Neural progenitor cell (in vitro differentiated cells): ENCODE measurements at places on chromosomes 16 and 17. TPM values are rescaled to one million over a fixed set of nuclear protein-coding genes. Genes with fewer than 3 reads are reported as not detected.

IQCK gene
- total RNA-seq: 22.1 and 25.3 TPM in 2 replicates

DNA sequence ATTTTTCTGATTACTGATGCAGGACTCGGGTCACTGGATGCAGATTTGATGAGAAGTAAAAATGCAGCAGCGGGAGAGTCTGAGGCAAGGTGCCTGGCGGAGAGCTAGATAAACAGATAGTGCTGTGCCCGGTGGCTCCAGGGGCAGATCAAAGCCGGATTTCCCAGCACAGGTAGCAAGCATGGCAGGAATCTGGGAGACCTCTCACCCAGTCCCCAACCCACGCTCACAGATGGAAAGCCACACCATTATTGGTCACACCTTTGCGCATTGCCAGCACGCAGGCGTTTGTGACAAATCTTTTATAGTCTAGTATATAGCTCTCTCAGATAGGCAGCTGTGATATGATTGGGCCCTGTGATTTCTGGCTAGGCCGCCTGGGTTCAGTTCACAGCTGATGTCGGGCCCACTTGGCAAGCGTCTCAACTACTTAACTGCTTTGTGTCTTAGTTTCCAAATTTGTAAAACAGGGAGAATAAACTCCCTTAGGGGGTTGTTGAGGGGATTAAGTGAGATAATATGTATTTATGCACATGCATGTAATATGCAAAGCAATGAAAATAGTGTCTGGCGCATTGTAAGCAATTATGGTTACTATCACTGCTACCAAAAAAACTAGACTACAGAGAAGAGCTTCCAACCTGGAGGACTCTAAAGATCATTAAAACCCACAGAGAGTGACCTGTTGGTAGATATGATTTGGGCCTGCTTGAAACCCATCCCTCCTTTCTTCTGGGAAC, 42.0 kb upstream of the NFAT5 start:
- no peak for DNase-seq

- DNase-seq: no peak
Measured at GRCh38 chr17:27466376-27466742, 10.1 kb downstream of the KSR1 start.

DNA sequence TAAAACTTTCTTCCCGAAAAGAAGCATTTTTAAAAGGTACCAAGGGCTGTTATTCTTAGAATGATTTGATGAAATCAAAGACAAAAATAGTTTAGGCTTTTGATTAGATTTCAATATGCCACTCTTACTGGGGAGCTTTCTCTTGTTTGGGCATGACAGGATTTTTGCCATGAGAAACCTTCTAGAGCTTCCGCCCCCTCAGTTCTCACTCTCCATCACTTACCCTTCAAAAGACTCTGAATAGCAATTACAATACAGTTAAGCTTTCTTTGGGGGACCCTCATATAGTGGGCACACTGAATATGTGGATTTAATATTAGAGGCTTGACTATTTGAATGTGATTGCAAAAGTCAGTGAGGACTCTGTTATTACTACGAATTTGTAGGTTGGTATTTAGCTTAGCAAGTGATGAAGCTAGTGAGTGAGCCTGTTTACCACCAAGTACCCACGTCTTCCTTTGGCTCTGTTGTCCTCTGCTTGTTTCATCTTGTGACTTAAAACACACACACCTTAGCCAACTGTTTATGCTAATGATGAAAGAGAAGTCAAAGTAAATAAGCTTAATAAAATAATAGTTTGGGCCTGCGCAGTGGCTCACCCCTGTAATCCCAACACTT, 158.7 kb upstream of the TBX2 start:
- DNase-seq: no peak

DNA sequence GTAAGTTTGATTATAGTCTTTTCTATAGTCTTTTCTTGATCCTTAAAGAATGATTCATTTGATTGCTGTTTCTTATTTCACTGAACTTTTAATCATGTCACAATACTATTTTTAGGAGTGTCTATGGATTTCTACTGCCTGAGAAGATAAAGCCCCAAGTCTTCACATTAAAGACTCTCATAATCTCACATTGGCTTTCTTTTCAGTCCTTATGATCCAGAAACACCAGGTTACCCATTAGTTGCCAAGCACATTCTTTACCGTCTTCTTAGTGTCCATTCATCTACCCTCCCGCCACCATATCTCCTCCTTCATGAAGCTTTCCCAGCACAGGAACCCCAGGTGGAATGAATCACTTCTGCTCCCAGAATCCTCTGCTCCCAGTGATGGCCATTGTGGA, 49.5 kb upstream of the MYOCD start:
- DNase-seq: no peak

- no peak for DNase-seq
Measured at GRCh38 chr17:81474958-81475357, 37.6 kb downstream of the ACTG1 start.
